IMR-90 (cell line): ENCODE measurements at places on chromosomes 5 and 9. TPM values are rescaled to one million over a fixed set of nuclear protein-coding genes. Genes with fewer than 3 reads are reported as not detected.

DNA sequence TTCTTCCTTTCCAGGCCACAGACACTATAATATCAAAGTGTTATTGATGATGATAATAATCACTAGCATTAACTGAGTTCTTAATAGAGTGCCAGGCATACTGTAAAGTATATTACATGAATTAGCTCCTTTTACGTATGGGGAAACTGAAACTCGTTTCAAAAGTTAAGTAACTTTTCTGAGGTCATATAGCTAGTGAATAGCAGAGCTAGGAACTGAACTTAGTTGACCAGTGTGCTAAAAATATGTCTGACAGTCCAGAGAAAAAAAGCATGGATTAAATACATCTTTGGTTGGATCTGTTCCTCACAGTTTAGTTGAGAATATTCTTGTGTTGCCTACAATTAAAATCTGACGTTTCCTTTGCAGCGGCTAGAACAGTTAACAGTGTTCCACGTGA lies 18.4 kb upstream of the CATSPER3 start:
- DNase-seq, result no peak
- no peak overlapping the region for H3K27ac ChIP-seq
- no peak overlapping the region for H3K4me3 ChIP-seq
- no peaks in the 10 kb centered on the region for H3K27me3 ChIP-seq

GRCh38 chr5:17896605-17897004 lies 262.3 kb downstream of the TAF11L14 start:
- peak; percentile 35 for DNase-seq
- no peaks in the 10 kb centered on the region for H3K27me3 ChIP-seq
- no peak overlapping the region for H3K4me3 ChIP-seq
- H3K36me3 ChIP-seq, result no peaks in the 10 kb centered on the region
- H3K27ac ChIP-seq, result peak overlapping the region; percentile 89; the same call in 1 of the 2 replicates
- H3K4me1 ChIP-seq, result peaks cover 2% of the 10 kb centered on the region; the same call in 1 of the 2 replicates

DNA sequence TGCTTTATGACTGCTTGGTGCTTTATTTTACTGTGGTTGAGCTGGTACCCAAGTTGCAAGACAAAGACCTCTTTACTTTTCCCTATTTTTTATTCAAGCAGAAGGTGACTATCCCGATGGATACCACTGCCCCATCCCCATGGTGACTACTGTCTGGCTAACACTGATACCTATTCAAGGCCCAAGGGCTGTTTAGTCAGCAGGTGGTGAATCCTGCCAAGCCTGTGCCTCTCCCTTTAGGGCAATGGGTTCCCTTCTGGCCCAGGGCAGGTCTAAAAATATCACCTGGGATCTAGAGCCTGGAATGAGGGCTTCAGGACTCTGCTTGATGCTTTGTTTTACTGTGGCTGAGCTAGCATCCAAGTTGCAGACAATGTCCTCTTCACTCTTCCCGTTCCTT lies 510.0 kb upstream of the GRAMD2B start:
- H3K27me3 ChIP-seq, result no peaks in the 10 kb centered on the region
- H3K4me1 ChIP-seq, result no peaks in the 10 kb centered on the region
- no peak for DNase-seq
- H3K36me3 ChIP-seq, result no peaks in the 10 kb centered on the region

The SHOC1 gene
- total RNA-seq, result not detected in 2 replicates

The C9 gene
- total RNA-seq, result not detected in 2 replicates
